Lung (tissue), 17 donors: ENCODE measurements at places on chromosomes 2 and 18. TPM values are rescaled to one million over a fixed set of nuclear protein-coding genes. Genes with fewer than 3 reads are reported as not detected.

Gene L3MBTL4
- 3.5 TPM for polyA plus RNA-seq

Gene RESP18
- polyA plus RNA-seq: not detected

Gene NPC1
- polyA plus RNA-seq: 48.2 TPM

Gene MRPL19
- polyA plus RNA-seq: 14.9 TPM

Gene NPHP1
- 8.2 TPM for polyA plus RNA-seq

Gene RGPD4
- not detected for polyA plus RNA-seq

Gene PLGLB1
- 0.72 TPM for polyA plus RNA-seq

Gene LIMS3
- 1.0 TPM for polyA plus RNA-seq

Gene CD207
- 1.8 TPM for polyA plus RNA-seq

Gene SPTBN1
- 120 TPM for polyA plus RNA-seq

Gene SFT2D3
- polyA plus RNA-seq: 5.0 TPM

Gene SIX3
- 0.02 TPM for polyA plus RNA-seq

Gene DSEL
- polyA plus RNA-seq: 1.4 TPM

Gene IL37
- polyA plus RNA-seq: not detected

Gene PLEK
- 8.2 TPM for polyA plus RNA-seq

Gene TUBA3D
- polyA plus RNA-seq: not detected

Gene FOXD4L1
- 0.28 TPM for polyA plus RNA-seq

Gene COX7A2L
- polyA plus RNA-seq: 109 TPM

Gene KCNS3
- 23.5 TPM for polyA plus RNA-seq

Gene VIL1
- polyA plus RNA-seq: 0.06 TPM

Gene TMEM200C
- polyA plus RNA-seq: 0.21 TPM

Gene NCKAP5
- 2.3 TPM for polyA plus RNA-seq

Gene DDX1
- 58.8 TPM for polyA plus RNA-seq

Gene BCL11A
- polyA plus RNA-seq: 1.5 TPM

Gene SERPINB12
- polyA plus RNA-seq: not detected

Gene ATP6V1B1
- polyA plus RNA-seq: 0.33 TPM

Gene MAPK4
- 1.8 TPM for polyA plus RNA-seq

Gene TMEM169
- 0.62 TPM for polyA plus RNA-seq

Gene TEKT4
- 0.96 TPM for polyA plus RNA-seq

Gene CXCR4
- 214 TPM for polyA plus RNA-seq

Gene CGREF1
- 0.55 TPM for polyA plus RNA-seq

Gene G6PC2
- polyA plus RNA-seq: 0.01 TPM

Gene DNMT3A
- 9.2 TPM for polyA plus RNA-seq

Gene SLC4A5
- 2.5 TPM for polyA plus RNA-seq

Gene CFAP65
- polyA plus RNA-seq: 3.9 TPM

Gene TWIST2
- 14.8 TPM for polyA plus RNA-seq

Gene SKOR2
- polyA plus RNA-seq: not detected

Gene SERPINB13
- polyA plus RNA-seq: 1.4 TPM

Gene CAPN13
- 7.8 TPM for polyA plus RNA-seq

Gene SNED1
- 5.9 TPM for polyA plus RNA-seq

Gene ZNF638
- 45.1 TPM for polyA plus RNA-seq
